Psoas muscle (tissue), 8 donors: ENCODE measurements at places on chromosomes 16 and 17. TPM values are rescaled to one million over a fixed set of nuclear protein-coding genes. Genes with fewer than 3 reads are reported as not detected.

The CENPT gene
- total RNA-seq = 20.1 TPM

The SYNGR3 gene
- total RNA-seq = 0.25 TPM

DNA sequence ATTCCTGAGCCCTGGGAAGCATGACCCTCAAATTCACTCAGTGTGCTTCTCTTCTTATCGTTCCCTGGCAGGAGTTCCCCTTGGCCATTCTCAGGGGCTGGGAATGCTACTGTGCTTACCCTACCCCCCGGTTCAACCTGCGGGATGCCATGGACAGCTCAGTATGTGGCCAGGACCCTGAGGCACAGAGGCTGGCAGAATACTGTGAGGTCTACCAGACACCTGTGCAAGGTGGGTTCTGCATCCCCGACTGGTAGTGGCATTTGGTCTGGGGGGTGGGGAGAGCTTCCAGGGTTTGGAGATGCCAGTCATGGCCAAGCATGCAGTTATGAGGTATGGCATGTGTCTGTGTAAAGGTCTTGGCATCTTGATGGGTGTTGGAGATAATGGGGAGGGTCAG, 39.4 kb downstream of the WSCD1 start:
- H3K36me3 ChIP-seq = no peaks in the 10 kb centered on the region
- H3K4me3 ChIP-seq = no peak overlapping the region
- no peak for DNase-seq
- no peaks in the 10 kb centered on the region for H3K4me1 ChIP-seq
- no peak overlapping the region for H3K27ac ChIP-seq

GRCh38 chr17:8925808-8926207, 39.7 kb downstream of the PIK3R5 start:
- no peaks in the 10 kb centered on the region for H3K4me1 ChIP-seq
- H3K27ac ChIP-seq = no peak overlapping the region
- DNase-seq = no peak
- H3K27me3 ChIP-seq = no peaks in the 10 kb centered on the region

GRCh38 chr16:1950047-1950446, 4.4 kb downstream of the RPL3L start:
- peak overlapping the region; percentile 90 for H3K27ac ChIP-seq
- H3K36me3 ChIP-seq = peaks cover 6% of the 10 kb centered on the region
- DNase-seq = peak; percentile 56
- peak overlapping the region; percentile 2 for H3K4me3 ChIP-seq
